Stimulated activated CD4-positive, alpha-beta T cell treated with anti-CD3 and anti-CD28 coated beads, Interleukin-15, amount 100 ng/mL, for 1 hour (primary cell): ENCODE measurements at places on chromosomes 12 and 14.

DNA sequence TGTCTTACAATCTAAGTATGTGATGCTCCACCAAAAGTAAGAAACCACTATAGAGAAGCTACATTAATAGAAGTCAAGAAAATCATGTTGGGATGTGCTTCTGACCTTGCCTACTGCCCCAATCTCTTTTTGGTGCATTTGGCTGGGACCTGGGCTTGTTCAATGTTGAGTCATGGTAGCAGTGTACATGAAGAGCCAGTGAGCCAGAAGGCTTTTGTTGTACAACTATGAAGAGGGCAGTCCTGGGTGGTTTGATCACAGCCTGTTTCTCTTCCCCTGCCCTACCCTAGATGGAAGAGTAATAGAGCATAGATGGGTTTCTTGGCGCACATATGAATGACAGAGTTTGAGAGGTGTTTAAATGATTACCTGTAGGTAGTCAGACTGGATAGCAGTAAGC, 56.4 kb downstream of the UBR7 start:
- no peak for DNase-seq

DNA sequence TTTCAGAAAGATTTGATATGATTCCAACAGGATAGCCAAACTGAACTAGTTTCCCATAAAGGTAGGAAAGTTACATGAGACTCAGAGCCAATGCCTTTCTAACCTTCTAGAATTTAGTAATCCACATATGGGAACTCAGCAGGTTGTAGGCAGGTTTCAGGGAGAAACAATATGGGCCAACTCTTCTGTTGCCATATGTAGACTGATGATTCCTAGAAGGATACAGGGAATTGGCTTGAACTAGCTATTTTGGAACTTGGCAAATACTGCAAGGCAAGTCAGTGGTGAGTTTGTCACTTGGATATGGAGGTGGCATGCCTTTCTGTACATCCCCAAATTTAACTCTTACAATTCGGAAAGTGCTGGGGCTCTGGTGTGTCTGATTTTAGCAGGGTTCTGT, 15.5 kb downstream of the SUDS3 start:
- no peak for DNase-seq

- no peak for DNase-seq
Observed at GRCh38 chr12:77102691-77103090, 37.3 kb upstream of the E2F7 start.

DNA sequence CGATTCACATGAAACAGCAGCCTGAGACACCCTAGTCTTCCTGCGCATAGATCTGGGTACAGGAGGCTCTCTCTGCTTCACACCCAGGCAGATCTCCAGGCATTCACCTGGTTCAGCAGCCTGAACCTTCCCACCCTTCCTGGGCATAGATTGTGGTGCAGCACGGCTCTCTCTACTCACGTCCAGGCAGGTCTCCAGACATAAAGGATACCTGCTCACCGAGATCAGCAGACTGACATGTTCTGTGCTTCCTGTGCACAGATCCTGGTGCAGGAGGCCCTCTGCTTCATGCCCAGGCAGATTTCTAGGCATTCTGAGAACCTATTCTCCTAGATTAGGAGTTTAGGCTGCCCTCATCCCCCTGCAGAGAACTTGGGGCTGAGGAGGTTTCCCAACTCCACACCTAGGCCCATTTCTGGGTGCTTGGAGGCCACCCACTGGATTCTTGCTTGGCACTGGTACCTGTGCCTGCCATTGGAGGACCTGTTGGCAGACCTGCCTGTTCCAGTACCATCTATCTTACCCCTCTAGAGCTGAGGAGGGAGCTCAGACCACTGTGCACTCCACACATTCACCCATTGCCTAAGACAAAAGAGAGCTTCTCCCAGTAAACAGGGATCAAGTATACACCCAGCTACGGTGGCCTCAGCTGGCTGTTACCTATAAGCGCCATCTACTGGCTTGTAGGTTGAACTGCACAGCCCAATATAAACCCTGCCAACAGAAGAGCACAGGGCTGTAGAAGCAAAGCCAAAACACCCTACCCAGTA, 28.0 kb upstream of the GARIN6 start:
- DNase-seq: no peak

DNA sequence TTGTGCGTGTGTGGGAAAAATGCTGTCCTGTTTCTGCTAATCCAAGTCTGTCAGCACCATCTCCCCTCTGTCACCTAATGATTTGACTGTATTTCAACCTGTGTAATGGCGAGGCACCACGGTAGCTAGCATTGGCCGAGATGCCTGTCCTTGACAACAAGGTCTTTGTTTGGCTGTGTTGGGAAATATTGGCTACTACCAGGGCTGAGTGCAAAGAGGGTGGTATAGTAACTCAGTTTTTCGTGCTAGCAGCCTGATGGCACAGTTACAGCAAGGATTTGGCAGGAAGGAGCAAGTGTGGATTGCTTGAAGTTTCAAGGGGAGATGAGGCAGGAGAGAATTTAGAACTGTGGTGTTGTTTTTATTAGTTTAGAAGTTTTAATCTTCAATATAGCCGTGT, 440.3 kb upstream of the RGS6 start:
- no peak for DNase-seq

DNA sequence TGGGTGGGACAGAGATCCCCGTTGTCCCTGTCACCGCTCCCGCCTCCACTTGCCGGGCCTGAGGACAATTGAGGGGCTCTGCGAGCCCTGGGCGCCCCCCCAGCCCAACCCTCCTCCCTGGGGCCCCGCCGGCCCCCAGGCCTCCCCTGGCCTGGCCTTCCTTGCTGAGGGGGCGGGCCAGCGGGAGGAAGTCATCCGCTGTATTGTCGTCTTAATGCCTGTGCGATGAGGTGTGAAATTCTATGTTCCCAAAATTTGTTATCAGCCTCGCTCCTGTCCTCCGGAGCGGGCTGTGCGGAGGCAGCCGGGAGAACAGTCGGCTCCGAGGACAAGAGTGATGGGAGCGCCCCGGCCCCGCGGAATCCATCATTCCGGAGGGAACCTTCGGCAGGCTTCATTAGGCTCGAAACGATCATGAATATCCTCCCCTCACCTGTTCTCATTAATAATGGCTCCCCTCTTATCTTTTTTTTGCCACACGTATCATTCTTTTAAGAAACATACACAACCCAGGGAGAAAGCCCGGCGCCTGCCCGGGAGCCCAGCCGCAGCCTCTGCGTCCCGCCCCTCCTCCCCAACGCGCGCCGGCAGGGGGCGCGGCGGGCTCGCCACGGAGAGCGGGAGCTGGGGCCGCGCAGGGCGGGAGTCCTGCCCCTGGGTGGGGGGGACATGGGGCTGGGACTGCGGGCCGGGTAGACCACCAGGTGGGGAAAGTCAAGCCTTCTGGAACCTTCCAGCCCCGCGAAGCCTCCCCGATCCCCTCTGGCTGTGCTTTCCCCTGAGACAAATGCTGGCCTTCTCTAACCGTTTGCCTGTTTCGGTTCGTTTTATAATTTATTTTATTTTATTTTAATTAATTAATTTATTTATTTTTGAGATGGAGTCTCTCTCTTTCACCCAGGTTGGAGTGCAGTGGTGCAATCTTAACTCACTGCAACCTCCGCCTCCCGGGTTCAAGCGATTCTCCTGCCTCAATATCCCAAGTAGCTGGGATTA, 17.1 kb upstream of the DLK1 start:
- no peak for DNase-seq

DNA sequence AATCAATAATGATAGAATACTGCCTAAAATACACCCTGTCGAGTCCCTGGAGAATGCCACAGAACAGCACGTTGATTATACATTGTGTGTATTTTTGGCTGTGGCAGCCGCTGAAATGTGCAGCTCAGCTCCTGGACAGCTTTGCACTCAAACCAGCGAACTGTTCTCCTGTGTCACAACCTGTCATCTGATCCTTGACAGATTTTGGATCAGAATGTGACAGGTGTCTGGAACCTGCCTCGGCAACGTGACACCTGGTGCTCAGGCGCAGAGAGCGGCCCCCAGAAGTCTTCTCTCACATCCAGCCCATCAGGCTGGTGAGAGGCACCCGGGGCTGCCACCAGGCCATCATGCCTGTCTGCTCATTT, 19.3 kb downstream of the MVK start:
- no peak for DNase-seq

GRCh38 chr12:132470397-132470796, 19.6 kb upstream of the FBRSL1 start:
- DNase-seq: no peak

- DNase-seq: no peak
Observed at GRCh38 chr12:46370380-46370734, 2.2 kb downstream of the SLC38A2 start.

- DNase-seq: no peak
Observed at GRCh38 chr12:49924628-49925246, 21.0 kb upstream of the FAIM2 start.

DNA sequence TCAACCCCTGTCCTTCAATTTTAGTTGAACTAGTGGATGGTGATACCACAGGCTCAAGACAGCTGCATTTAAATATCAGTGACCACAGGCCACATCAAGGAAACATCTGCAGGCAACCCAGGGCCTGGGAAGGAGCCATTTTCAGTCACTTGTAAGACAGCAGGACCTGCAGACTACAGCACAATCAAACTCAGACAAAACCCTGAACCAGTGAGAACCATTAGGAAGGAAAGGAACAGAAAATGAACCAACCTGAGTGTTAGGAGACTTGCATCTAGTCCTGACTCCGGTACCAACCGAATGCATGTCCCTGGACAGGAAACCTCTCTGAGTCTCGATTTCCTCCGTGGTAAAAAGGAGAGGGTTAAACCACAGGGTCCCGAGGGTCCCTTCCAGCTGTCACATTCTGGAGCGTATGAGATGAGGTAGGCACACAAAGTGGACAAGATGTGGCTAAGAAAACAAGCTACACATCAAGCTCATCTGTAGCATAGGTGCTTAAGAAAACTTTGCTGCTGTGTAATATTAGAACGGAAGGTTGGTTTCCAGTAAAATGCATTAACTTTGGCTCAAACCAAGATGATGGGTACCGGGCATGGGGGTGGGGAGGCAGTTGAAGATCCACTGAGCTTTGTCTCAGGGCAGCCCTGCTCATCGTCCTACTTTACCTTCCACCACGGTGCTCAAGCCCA, 1.6 kb upstream of the CDKN1B start:
- no peak for DNase-seq

DNA sequence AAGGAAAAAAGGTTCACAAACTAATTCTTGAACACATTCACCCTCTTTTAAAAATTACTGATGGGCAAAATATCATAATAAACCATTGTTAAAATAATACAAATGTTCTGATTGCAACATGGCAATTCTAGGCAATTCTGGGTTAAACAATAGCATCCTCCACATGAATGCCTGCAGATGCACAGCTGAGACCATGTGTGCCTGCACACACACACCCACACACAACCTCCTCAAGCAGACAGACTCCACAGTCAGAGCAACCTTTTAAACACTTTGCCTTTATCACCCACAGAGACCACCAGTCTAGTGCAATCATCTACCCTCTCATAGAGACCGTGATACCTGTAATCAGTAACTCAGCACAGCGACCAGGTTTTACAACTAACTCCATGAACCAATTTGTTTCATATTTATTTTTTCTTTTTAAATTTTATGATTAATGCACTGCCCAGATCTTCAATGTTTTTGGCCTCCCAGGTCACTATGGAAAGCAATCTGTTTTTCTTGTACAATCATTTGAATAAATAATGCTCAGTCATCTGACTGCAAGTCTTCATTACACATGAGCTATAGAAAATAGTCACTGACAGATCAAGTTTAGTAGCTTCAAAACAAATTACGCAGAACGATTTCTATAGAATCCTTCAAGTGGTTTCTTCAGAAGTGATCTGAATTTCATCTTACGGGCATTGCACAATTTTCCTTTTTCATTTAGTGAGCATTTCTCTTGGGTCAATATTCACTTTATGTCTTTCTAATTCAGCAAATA, 105.8 kb downstream of the PRKD1 start:
- DNase-seq: no peak

- DNase-seq: no peak
Observed at GRCh38 chr12:15644700-15645099, 144.5 kb downstream of the EPS8 start.

GRCh38 chr12:64025174-64025958, 180.9 kb downstream of the SRGAP1 start:
- DNase-seq: no peak

DNA sequence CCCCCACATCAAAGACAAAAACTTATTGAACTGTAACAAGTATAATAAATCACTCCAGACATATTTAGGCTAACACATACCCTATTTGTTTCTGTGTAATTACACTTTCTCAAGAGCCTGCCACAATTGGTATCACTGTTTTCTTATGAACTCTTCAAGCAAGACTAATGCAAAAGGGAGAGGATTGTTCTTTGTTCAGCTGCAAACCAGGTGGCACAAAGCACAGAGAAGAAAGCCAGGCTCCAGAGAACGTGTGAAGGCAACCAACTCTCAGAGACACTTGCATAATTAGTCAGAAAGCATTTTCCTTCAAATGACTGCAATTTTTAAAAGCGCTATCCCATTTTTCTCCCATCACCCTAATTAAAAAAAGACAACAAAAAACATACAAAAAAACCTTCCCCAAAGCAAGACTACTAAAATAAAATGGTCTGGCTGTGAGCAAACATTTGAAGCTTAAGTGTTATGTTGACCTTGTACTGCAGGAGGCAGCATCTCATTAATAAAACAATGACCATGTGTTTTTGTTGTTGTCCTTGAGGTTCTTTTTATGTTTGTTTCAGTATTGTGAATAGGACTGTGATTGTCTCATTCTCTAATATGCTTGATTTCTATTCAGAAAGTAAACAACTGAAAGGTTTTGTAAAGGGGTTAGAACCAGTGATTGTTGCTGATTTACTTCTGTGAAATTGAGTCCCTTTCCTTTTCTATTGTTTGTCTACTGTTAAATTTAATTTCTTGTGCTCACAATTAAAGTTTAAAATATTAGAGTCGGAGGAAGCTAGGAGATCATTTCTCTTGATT, 452.7 kb upstream of the PDE3A start:
- no peak for DNase-seq

DNA sequence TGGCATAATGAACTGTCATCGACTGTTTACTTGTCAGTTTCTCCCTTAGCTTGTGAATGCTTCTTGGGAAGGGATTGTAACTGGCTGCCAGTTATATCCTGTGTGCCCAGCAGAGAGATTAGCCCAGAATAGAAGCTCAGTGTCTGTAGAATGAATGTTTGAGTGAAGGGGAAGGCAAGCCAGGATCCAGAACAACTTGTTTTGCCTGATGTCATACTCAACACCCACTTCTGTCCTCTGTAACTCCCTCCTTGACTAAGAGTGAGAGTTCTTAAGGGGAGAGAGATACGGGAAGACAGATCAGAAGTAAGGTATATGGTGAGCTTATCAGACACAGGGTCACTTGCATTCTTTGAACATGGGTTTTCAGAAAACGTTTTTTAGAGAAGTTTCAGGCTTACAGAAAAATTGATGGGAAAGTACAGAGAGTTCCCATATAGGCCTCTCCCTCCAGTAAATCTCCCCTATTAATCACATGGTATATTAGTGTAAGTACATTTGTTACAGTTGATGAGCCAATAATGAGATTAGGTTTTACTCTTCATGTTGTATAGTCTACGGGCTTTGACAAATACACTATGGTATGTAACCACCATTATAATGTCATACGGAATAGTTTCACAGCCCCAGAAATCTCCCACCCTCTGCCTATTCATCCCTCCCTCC, 5.6 kb upstream of the SPPL3 start:
- no peak for DNase-seq
